NCI-H2081 treated with DMSO at 0.1 percent for 48 hours (cell line): ENCODE measurements at places on chromosomes 7 and 10.

- DNase-seq, result no peak
Observed at GRCh38 chr7:102991077-102991539, 78.3 kb downstream of the LRRC17 start.

GRCh38 chr7:45160417-45160881, 2.9 kb downstream of the RAMP3 start:
- DNase-seq, result no peak

GRCh38 chr10:76887223-76888010, 750.2 kb downstream of the KCNMA1 start:
- DNase-seq, result no peak

DNA sequence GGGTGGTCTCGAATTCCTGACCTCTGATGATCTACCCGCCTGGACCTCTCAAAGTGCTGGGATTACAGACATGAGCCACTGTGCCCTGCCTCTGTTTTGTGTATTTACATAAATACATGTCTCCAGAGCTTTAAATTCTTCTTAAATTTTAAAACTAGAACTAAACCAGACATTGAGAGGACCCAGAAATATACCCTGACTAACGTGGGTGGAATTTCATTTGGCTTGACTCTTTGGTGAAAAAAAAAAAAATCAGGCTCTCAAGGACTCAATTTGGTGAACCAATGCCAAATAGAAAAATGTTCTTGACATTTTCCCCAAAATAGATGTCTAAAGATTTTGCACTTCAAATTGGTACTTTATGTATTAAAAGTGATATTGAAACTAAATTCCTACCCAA, 16.6 kb upstream of the FAS start:
- no peak for DNase-seq
